Activated T-helper 2 cell treated with anti-CD3 and anti-CD28 coated beads, Interferon-gamma antibody, Interleukin-2, Interleukin-4, amounts not matched to agents 10 μg/mL and 5 μg/mL and 100 μg/mL, durations not matched to agents 14 hours and 24 hours and 36 hours (primary cell): ENCODE measurements at places on chromosomes 1 and 21.

DNA sequence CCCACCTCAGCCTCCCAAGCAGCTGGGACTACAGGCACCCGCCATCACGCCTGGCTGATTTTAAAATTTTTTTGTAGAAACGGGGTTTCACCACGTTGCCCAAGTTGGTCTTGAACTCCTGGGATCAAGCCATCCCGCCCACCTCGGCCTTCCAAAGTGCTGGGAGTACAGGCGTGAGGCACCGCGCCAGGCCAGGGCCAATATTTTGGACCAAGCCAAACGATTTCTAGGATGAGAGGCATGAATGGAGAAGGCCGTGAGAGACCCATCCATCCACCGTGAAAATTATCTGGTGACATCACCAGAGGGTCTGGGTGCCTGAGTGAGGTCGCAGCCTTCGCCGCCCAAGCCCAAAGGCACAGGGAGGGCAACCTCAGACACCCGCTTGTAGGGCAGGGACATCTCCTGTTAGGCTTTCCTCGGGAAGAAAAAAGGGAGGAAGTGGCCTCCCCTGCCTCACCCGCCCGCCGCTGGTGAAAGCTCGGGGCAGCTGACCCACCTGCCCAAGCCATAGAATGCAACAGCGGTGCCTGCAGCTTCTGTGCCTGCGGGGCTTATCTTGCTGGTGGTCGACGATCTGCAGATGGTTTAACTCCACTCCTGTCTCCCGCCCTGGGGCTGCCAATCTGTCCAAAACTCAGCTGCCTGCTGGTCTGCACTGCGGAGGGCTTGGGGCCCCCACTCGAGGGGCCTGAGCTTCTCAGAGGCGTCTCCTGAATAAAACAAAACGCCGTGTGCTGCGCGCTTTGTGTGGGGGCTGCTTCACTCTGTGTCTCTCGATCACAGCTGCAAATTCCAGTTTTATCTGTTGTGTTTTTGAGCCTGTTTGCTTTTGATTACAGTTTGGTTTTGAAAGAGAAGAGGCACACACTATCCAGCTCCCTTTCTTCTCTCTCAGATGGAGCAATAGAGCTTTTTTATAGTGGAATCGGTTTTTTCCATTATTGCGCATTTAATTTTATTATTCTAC, 85.8 kb downstream of the MRPS6 start:
- H3K4me1 ChIP-seq: peaks cover 27% of the 10 kb centered on the region
- H3K36me3 ChIP-seq: peaks cover 21% of the 10 kb centered on the region
- no peak overlapping the region for H3K4me3 ChIP-seq
- no peaks in the 10 kb centered on the region for H3K27me3 ChIP-seq
- DNase-seq: no peak

GRCh38 chr1:64757213-64757612, 12.3 kb downstream of the RAVER2 start:
- H3K4me3 ChIP-seq: no peak overlapping the region
- no peak for DNase-seq
- no peak overlapping the region for H3K27ac ChIP-seq
- no peaks in the 10 kb centered on the region for H3K4me1 ChIP-seq
- no peaks in the 10 kb centered on the region for H3K36me3 ChIP-seq

- H3K36me3 ChIP-seq: no peaks in the 10 kb centered on the region
- H3K27ac ChIP-seq: no peak overlapping the region
- H3K4me3 ChIP-seq: no peak overlapping the region
- no peaks in the 10 kb centered on the region for H3K4me1 ChIP-seq
Observed at GRCh38 chr1:209080170-209080781, 503.2 kb upstream of the CAMK1G start.

- no peak overlapping the region for H3K4me3 ChIP-seq
- no peak overlapping the region for H3K27ac ChIP-seq
- no peak for DNase-seq
Observed at GRCh38 chr1:190126728-190127127, 350.9 kb downstream of the BRINP3 start.

- no peaks in the 10 kb centered on the region for H3K36me3 ChIP-seq
- H3K4me3 ChIP-seq: no peak overlapping the region
- no peak for DNase-seq
- H3K4me1 ChIP-seq: no peaks in the 10 kb centered on the region
- no peak overlapping the region for H3K27ac ChIP-seq
Observed at GRCh38 chr1:20111452-20111851, 7.9 kb downstream of the PLA2G2D start.

- H3K27ac ChIP-seq: no peak overlapping the region
- no peaks in the 10 kb centered on the region for H3K36me3 ChIP-seq
- no peak overlapping the region for H3K4me3 ChIP-seq
Observed at GRCh38 chr1:32427264-32427963, 33.2 kb upstream of the BSDC1 start.

GRCh38 chr1:47763591-47764171, 233.5 kb downstream of the TRABD2B start:
- no peaks in the 10 kb centered on the region for H3K4me1 ChIP-seq
- no peak overlapping the region for H3K4me3 ChIP-seq
- no peak overlapping the region for H3K27ac ChIP-seq
- no peak for DNase-seq
- no peaks in the 10 kb centered on the region for H3K27me3 ChIP-seq
- no peaks in the 10 kb centered on the region for H3K36me3 ChIP-seq

GRCh38 chr21:40964691-40965090, 117.7 kb upstream of the DSCAM start:
- no peak for DNase-seq
- no peak overlapping the region for H3K4me3 ChIP-seq
- no peak overlapping the region for H3K27ac ChIP-seq
- no peaks in the 10 kb centered on the region for H3K36me3 ChIP-seq

- H3K4me3 ChIP-seq: no peak overlapping the region
- H3K27ac ChIP-seq: no peak overlapping the region
- H3K27me3 ChIP-seq: peaks cover 14% of the 10 kb centered on the region
- no peak for DNase-seq
- peaks cover 4% of the 10 kb centered on the region for H3K4me1 ChIP-seq
Observed at GRCh38 chr1:162626761-162627160, 5.5 kb upstream of the DDR2 start.

DNA sequence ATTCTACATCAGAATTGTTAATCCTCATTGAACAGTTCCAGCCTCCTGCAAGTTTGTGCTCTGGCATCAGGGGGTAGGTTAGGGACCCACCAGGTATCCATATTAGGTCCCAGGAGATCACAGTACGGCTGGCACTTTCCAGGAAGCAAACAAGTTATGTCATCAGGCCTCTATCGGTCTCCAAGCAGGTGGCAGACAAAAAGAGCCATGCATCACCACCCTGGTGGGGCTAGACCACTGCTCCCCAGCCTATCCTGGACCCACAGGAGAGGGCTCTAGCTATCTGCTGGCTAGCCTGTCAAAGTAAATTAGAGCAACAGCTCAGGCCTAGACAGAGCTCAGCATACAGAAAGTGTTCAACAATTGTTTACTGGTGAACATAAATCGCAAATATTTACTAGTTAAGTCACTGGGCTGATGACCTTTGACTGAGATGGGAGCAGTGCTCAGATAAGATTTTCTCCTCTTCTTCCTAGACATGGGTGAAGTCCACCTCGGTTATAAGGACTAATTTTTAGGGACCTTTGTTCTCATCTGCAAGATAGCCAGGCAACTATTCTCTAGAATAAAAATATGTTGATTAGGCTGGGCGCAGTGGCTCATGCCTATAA, 6.4 kb downstream of the NUAK2 start:
- peaks cover 19% of the 10 kb centered on the region for H3K36me3 ChIP-seq
- H3K27ac ChIP-seq: no peak overlapping the region
- peaks cover 22% of the 10 kb centered on the region for H3K27me3 ChIP-seq

- H3K27ac ChIP-seq: no peak overlapping the region
- H3K4me1 ChIP-seq: peaks cover 15% of the 10 kb centered on the region
- H3K36me3 ChIP-seq: no peaks in the 10 kb centered on the region
- H3K27me3 ChIP-seq: peaks cover 64% of the 10 kb centered on the region
Observed at GRCh38 chr1:158176399-158176798, 4.3 kb upstream of the CD1D start.

- peaks cover 52% of the 10 kb centered on the region for H3K4me1 ChIP-seq
- DNase-seq: no peak
- peaks cover 13% of the 10 kb centered on the region for H3K36me3 ChIP-seq
- peak overlapping the region; percentile 49 for H3K4me3 ChIP-seq
- no peaks in the 10 kb centered on the region for H3K27me3 ChIP-seq
- peak overlapping the region; percentile 30 for H3K27ac ChIP-seq
Observed at GRCh38 chr1:243420946-243421685, 165.3 kb downstream of the SDCCAG8 start.

DNA sequence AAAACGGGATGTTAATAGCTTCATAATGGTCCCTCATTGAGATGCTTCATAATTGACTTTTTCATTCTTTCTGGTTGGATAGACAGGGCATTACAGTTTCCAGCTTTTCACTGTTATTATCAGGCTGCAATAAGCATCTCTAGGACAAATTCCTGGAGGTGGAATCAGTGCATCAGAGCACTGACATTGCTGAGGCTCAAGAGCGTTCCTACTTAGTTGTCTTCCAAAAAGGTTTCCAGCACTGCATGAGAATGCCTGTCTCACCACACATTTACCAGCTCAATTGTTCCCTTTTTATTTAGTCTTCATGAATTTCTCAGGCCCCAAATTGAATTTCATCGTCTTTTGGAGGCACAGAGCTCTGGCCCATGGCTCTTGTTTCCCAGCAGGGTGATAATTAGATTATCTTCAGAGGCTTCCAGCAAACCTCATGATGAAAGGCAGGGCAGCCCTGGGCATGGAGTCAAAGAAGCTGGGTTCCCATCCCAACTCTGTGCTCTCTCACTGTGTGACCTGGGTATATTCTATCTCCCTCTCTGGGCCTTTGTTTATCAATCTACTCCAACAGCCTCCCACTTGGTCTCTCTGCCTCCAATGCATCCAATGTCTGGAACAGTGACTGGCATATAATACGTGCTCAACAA, 451.4 kb downstream of the PTPRU start:
- H3K36me3 ChIP-seq: no peaks in the 10 kb centered on the region
- no peak overlapping the region for H3K4me3 ChIP-seq
- DNase-seq: no peak

DNA sequence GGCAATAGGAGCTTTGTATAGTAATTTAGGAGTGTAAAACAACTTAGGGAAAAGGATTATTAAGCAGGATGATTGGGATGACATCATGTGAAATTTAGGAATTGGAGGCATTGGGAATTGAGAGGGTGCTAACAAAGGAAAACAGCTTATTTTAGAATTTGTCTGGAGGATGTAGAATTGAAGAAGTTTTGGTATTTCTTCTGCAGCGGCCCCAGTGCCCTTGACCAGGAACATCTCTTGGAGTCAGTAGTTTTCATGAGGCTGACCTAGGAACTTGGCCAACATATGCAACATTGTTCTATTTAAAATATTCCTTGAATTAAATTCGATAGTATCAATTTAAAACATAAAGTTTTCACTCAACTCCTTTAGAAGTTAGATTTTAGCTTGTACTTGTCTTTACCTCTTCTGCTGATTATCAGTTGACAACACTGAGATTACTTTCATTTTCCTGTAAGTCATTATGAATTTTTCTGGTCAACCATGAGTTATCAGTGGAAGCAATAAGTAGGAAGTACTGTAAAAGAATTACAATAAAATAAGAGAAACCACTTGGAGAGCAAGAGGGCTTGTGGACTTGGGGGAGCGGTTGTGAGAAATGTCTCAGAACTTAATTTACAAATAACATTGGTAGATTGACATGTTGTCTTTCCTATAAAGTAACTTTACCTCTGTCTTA, 52.8 kb downstream of the DYRK1A start:
- H3K4me1 ChIP-seq: peaks cover 50% of the 10 kb centered on the region
- peak overlapping the region; percentile 38 for H3K27ac ChIP-seq
- H3K36me3 ChIP-seq: peaks cover 41% of the 10 kb centered on the region
- no peaks in the 10 kb centered on the region for H3K27me3 ChIP-seq
- no peak overlapping the region for H3K4me3 ChIP-seq
- no peak for DNase-seq

DNA sequence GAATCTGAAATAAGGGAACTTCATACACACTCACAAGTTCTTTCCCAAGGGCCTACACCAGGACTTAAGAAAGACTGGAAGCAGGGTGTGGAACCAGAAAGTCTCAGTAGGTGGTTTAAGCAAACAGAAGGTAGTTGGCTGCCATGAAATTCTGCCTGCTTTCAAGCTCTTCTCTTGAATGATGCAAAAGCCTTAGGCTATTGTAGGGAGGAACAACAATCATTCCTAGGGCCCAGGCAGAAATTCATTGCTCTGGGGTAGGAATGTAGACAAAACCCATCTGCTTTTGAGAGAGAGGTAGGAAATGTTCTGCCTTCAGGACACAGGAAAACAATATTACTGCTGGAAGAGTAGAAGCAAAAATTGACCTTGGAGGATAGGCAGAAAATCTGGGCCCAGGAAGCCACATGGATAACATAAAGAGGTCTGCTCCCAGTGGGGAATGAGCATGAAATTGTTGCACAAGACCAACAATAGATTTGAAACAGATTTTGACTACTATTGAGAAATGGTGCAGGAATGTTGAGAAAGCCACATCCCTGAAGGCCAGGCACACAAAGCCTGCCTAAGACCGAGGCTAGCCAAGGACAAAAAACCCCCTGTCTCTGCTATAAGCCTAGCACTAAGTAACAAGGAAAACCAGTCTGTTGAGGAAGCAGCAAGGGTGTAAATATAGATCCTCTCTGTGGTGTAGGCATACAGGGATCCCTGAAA, 22.7 kb upstream of the SFT2D2 start:
- no peak for DNase-seq
- no peak overlapping the region for H3K27ac ChIP-seq
- H3K36me3 ChIP-seq: peaks cover 63% of the 10 kb centered on the region
- peaks cover 6% of the 10 kb centered on the region for H3K4me1 ChIP-seq
- H3K27me3 ChIP-seq: no peaks in the 10 kb centered on the region
- no peak overlapping the region for H3K4me3 ChIP-seq

DNA sequence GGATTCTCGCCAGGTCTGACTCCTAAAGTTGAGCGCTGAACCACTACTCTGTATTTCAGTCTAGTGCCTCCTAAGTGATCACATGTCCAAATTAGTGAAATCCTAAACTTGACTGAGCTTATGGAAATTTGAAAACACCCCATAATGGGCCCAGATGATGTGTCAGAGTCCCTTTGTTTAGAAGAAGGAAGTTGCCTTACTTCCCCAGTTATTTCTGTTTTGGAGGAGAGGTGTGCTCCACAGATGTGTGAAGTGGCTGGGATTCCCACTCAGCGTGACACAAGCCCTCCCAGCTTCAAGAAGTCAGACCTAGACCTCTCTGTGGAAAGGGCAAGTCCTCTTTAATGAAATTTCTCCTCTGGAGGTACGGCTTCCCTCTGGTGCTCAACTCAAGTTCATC, 188.8 kb downstream of the TTLL7 start:
- no peak for DNase-seq
- H3K27me3 ChIP-seq: no peaks in the 10 kb centered on the region
- H3K4me3 ChIP-seq: no peak overlapping the region
